ENCODE measurements at places on chromosomes 11 and 22.

DNA sequence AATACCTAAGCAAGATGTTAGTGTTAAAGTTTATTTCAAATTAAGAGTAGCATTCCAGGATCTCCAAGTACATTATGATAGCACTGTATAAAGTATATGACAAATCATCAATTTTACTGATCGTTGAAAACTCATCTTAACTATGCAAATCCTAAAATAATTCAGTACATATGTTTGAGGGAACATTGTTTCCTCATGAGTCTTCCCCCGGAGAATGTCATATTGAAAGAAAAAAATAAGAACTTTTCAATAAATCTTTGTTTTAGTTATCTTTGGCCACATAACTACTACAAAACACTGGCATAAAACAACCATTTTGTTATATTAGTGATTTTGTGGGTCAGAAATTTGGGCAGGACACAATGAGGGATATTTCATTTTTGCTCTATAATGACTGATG lies 135.4 kb downstream of the METTL15 start:
- DNase-seq = no peak

- no peak for DNase-seq
Observed at GRCh38 chr11:36790526-36790925, 192.5 kb upstream of the RAG2 start.

DNA sequence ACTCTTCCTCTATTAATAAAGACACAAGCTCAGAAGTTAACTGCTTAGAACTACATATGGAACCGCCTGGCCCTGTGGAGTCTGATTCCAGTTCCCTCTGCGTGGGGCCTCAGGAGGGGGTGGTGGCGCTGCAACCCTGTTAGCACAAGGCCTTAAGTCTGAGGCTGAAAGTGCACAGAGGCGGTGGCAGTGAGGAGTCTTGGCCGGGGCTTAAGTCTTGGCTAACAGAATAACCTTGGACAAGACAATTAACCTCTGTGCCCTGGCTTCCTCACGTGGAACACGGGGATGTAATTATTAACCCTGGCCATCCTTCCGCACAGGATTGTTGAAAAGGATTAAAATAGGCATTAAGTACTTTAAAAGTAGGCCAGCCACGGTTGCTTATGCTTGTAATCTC lies 191.5 kb downstream of the CEP164 start:
- no peak for DNase-seq

DNA sequence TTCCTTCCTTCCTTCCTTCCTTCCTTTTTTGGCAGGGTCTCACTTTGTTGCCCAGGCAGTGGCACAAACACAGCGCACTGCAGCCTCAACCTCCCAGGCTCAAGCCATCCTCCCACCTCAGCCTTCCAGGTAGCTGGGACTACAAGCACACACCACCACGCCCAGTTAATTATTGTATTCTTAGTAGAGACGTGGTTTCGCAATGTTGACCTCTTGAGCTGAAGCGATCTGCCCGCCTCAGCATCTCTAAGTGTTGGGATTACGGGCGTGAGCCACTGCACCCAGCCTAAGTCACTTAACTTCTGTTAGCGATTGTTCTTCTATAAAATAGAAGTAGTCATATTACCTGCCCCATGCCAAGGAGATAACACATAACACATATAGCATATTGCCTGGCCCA lies 2.8 kb upstream of the SYTL2 start:
- no peak for DNase-seq
